Fibroblast of the aortic adventitia (primary cell): ENCODE measurements at places on chromosomes 1 and 21. TPM values are rescaled to one million over a fixed set of nuclear protein-coding genes. Genes with fewer than 3 reads are reported as not detected.

DNA sequence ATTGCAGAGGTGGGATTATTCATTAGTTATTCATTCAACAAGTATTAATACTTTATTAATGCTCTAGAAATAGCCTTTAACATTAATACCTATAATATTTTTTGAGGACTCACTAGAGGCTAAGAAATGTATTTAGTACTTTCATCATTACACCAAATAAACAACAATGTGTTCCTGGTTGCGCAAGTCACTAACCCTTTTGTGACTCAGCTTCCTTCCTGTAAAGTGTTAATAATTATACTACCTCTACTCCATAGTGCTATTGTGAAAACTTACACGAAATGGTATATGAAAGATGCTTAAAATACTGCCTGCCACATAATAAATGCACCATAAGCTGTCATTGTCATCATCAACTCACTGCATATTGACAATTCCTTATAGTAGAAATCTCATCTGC, 431.0 kb downstream of the DPYD start:
- DNase-seq, result peak; percentile 45

- peak; percentile 43 for DNase-seq
Observed at GRCh38 chr1:241706967-241707366, 54.9 kb downstream of the WDR64 start.

DNA sequence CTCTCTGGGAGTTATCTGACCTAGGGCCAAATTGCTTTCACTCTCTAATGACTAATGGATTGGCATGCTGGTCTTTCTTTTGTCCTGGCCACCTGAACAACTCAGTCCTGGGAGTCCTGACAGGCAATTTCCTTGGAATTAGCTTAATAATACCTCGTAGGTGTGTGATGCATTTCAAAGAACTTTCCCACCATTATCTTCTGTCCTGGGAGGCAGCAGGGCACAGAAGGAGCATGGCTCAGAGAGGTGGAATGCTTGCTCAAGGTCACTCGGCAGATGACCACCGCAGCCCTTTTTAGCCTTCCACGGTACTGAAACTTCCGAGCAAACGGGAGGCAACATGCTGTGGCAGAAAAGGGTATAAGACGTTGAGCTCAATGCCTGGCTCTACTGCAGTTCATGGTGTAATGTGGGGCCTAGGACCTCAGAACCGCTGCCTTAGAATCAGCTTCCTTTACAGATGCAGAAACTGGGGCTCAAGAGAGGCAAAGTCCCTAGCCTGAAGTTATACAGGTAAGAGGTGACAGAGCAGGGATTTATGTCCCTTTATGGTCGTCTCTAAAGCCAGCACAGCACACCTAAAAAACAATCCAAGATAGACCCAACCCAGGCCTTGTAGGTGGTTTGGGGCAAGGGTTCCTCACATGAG, 3.2 kb downstream of the ID3 start:
- DNase-seq, result peak; percentile 78

- no peak for DNase-seq
Observed at GRCh38 chr1:89332461-89332860, 31.4 kb upstream of the GBP6 start.

The C1orf226 gene
- 0.09 TPM in 1 of 2 replicates, not detected in the other for total RNA-seq

DNA sequence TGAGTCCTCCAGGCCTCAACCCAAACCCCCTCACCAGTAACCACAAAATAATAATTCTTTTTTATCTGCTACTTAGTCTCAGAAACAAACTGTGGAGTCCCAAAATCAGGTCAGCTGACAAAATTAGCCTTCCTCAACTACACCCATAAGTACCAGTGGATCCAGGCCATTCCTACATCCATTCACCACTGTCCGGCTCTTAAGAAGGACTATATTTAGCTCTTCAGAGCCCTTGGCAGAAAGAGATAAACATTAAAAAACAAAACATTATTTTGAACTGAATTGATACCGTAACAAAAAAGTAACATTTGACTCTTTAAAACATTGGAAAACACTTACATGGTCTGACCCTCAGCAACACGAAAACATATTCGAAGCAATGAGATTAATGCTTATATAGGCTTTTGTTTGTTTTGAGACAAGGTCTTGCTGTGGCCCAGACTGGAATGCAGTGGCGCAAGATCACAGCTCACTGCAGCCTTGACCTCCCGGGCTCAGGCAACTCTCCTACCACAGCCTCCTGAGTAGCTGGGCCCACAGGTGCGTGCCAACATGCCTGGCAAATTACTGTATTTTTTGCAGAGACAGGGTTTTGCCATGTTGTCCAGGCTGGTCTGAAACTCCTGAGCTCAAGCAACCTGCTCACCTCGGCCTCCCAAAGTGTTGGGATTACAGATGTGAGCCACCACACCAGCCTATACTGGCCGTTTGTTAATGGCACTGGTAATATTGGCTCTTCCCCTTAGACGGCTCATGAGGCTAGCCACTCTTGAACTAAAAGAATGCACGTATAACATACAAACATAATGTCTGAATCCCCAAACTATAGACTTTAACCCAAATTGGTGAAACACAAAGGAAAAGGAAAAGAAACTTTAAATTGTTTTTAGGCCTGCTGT, 330.7 kb downstream of the SMYD3 start:
- no peak for DNase-seq

DNA sequence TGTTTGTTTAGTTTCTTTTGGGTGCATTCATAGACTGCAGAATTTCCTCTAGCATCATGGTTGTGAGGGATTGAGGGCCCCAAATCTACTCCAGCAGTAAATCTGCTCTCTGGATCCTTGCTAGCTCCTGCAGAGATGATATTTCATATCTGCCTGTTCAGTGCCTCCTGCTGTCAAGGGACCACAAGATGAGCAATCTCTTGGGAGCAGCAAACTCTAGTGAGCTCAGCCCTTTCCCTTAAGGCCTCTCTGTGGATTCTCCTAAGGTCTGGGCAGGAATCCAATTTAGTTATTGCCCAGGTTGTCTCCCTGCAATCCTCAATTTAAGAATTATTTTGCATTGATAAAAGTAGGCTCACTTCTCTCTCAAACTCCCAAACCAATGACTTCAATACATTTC, 76.9 kb downstream of the RGS18 start:
- DNase-seq, result no peak

- DNase-seq, result no peak
Observed at GRCh38 chr1:19065526-19066247, 109.2 kb upstream of the IFFO2 start.

The HSD11B1 gene
- total RNA-seq, result 6.3 and 33.3 TPM in 2 replicates

GRCh38 chr1:194028002-194028401, 841.6 kb upstream of the B3GALT2 start:
- DNase-seq, result no peak

The SCAMP3 gene
- total RNA-seq, result 12.5 and 47.6 TPM in 2 replicates

GRCh38 chr1:204431310-204432184, 19.9 kb upstream of the PPP1R15B start:
- peak; percentile 93 for DNase-seq

- no peak for DNase-seq
Observed at GRCh38 chr1:234208791-234209190, 164.5 kb upstream of the COA6 start.

- DNase-seq, result no peak
Observed at GRCh38 chr1:198604975-198605374, 33.9 kb upstream of the PTPRC start.

DNA sequence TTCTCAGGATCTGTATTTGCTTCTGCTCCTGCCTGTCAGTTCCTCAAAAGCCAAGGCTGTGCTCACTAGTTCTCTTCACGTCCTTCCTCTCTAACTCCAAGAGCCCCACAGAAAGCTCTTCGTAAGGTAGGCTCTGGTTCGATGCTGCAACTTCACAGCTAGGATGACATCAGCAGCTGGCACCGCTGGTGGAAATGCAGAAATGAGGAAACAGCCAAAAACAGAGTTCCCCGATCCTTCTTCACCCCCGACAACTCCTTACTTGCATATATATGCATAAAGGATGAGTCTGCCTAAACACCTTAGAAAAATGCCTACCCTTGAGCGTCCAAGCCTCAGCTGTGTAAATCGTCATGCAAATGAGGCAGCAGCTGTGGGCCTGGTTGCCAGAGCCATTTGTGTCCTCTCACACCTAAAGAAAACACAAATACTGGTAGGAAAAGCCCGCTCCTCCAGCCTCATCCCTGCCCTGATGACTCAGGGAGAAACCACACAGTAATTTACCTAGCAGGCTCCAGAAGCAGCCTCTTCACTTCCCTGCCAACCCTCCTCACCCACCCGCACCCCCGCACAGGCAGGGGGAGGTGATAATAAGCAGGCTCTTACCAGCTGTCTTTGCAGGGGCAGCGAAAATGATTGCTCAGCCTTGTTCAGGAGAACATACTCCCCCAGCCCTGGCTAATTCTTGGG, 28.2 kb downstream of the BATF3 start:
- peak; percentile 45 for DNase-seq

- DNase-seq, result no peak
Observed at GRCh38 chr1:162197615-162198421, 128.3 kb downstream of the NOS1AP start.

DNA sequence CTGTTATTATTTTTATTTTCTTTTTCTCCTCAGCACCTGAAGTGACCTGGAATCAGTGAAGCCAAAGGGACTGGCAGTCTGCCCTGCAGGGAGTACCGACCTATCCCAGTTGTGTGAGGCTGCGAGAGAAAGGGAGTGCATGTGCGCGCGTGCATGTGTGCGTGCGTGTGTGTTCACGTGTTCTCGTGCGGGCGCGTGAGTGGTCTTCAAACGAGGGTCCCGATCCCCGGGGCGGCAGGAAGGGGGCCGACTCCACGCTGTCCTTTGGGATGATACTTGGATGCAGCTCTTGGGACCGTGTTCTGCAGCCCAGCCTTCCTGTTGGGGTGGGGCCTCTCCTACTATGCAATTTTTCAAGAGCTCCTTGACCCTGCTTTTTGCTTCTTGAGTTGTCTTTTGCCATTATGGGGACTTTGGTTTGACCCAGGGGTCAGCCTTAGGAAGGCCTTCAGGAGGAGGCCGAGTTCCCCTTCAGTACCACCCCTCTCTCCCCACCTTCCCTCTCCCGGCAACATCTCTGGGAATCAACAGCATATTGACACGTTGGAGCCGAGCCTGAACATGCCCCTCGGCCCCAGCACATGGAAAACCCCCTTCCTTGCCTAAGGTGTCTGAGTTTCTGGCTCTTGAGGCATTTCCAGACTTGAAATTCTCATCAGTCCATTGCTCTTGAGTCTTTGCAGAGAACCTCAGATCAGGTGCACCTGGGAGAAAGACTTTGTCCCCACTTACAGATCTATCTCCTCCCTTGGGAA, 123.3 kb downstream of the PRDM2 start:
- DNase-seq, result no peak

- peak; percentile 65 for DNase-seq
Observed at GRCh38 chr1:117009132-117009531, 7.6 kb downstream of the CD101 start.

DNA sequence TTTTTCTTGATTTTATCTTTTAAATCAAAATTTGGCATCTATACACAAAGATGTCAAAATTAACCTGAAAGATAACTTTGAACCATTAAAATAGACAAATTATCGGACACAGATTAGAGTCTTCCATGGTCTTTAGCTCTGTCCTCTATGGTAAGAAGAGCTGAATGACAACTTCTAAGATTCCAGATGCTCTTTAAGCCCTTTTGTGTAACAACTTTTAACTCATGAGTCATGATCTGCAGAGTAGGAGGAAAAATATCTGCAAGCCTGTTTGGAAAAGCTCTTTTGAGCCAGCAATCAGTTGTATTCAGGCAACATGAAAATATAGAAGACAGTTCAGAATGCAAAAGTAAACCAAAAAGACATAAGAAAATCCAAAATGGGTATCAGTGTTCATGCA, 37.8 kb downstream of the TTC13 start:
- peak; percentile 34 for DNase-seq

DNA sequence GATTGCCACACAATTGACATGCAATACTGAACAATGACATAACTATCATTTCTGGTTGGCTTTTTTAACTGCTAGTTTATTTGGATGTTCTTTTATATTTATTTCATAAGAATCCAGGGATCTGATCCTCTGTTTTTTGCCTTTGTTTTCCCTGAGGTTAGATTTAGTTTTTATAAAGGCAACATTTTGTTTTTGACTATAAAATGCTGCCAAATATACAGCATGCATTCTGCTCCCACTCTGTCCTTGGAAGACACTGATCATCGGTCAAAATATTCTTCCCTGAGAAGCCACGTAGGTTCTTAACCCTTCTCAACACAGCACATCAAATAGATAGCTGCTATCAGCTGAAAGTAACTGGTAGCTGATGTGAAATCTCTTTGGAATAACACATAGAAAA, 52.5 kb downstream of the LYPLAL1 start:
- no peak for DNase-seq

The AMY2A gene
- total RNA-seq, result not detected in 2 replicates

DNA sequence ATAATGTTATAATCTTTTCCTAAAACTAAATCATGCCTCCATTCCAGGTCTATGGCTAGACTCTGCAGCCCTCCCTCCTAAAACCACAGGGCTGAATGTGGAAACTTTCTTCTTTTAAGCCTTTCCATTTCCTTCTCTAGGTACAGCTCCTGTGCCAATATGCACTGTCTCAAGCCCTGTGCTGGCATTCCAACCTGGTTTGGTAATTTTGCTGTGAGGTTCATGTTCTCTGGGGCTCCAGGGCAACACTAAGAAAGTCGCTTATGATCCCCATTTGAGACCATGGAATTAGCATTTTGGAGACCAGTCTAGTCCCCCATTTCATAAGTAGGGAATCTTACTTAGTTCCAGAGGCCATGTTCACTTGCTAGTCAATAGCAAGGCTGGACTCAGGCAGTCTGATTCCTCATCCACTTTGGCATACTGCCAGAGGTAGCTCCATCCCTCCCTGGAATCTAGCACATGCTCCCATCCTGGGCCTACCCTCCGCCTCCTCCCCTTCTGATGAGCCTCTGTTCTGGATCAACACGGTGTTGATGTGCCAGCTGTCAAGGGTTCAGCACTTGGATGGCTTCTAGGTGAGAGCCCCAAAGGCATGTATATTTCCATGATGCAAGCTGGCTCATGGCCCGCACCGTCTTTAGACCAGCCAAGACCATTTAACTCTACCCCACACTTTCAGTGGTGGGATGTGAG, 36.5 kb downstream of the ZMYND12 start:
- DNase-seq, result peak; percentile 64

The TTC22 gene
- total RNA-seq, result under 0.01 TPM in 1 of 2 replicates, not detected in the other

The GPR157 gene
- 1.6 and 2.2 TPM in 2 replicates for total RNA-seq

The FMO5 gene
- total RNA-seq, result 1.8 and 3.3 TPM in 2 replicates

The EXTL1 gene
- total RNA-seq, result 0.18 and 0.74 TPM in 2 replicates

DNA sequence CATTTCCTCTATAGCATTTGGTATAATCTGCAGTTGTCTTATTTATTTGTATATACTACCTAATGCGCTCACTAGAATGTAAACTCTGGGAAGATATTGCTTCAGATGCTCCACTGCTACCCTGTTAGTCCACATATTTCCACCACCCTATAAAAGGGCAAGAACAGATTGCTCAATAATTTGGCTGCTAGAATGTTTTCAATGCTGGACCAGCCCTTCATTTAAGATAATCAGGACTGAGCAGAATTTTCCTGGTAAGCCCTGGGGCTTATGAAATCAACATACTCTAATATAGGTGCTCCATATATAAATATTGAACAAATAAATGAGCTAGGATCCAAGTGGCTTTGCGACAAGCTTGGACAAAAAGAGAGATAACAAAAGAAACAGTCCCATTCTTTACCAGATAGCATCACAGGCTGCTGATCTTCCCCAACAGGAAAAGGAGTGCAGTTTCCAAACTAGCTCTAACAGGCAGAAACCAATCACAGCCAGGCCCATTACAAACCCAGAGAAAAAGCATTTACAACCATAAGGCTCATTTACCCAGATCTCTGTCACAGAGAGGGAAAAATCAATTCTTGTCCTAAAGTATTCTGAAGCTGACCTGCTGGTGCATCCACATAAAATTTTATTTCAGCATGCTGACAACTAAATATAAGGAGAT, 8.3 kb downstream of the BCAR3 start:
- peak; percentile 75 for DNase-seq

The PTPN14 gene
- total RNA-seq, result 21.9 and 46.6 TPM in 2 replicates
